ENCODE measurements at places on chromosomes 13 and 19.

DNA sequence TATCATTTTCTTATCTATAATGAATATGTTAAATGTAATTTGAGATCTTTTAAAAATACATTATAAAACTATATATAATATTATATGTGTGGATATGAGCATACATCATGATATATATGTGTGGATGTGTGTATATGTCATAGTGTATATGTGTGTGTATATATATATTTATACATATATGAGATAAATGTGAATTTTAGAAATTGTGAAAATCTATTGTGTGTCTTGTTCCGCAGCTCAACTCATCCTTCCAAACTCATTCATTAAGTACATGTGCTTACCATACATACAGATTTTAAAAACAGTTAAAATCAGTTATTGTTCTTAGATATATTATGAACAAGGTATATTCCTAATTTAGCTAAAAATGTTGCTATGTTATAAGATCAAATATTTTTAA is 435.2 kb upstream of the MIR17HG start:
- no peak for DNase-seq

DNA sequence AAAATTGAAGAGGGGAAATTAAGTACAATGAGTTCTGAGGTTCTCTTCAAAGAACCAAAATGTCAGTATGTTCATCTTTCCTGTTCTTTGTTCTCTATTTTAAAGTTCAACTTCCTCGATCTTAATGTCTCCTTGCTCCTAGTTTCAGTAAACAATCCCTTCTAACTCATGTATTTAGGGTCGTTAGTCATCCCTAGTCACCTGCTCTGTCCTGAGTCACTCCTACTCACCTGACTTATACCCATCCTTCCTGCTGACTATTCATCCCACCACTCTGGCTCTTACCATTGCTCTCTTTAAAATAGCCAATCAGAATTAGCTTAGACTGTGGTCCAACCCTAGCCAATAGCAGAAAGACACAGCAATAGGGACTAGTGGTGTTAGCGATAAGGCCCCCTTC is 24.3 kb downstream of the ZNF90 start:
- no peak for DNase-seq

- no peak for DNase-seq
Observed at GRCh38 chr13:112709825-112710783, 20.3 kb downstream of the ATP11A start.

- DNase-seq, result peak; percentile 40
Observed at GRCh38 chr13:91817250-91817649, 418.8 kb downstream of the GPC5 start.

DNA sequence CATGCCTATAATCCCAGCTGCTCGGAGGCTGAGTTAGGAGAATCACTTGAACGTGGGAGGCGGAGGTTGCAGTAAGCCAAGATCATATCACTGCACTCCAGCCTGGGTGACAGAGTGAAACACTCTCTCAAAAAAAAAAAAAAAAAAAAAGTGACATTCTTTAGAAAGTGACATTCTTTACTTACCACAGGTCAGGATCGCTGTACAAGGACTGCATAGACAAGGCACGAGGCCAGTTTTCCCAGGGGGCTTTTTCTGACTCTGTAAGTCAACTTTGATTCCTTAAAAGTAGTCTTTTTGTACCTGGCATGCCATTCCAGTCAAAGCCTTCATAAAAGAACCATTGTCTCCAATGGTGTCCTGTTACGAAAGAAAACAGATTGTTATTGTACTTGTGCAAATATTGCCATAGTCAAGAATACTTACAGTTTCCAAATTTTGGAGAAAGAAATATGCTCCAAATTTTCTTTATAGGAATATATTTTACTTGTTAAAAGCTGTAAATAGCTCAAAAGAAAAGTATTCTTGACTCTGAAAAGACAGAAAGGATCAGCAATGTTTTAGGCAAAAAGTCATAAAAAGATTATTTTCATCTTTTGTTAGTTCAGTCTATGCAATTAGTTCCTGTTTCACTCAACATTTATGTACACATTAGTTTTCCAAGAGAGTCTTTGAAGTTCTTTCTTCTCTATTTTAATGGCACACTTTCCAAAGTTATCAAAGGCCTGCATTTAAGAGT is 39.3 kb downstream of the CEACAM1 start:
- DNase-seq, result no peak

GRCh38 chr19:45352914-45353796 is 12.6 kb downstream of the KLC3 start:
- no peak for DNase-seq

- DNase-seq, result no peak
Observed at GRCh38 chr19:4370418-4371041, 27.2 kb downstream of the MPND start.

DNA sequence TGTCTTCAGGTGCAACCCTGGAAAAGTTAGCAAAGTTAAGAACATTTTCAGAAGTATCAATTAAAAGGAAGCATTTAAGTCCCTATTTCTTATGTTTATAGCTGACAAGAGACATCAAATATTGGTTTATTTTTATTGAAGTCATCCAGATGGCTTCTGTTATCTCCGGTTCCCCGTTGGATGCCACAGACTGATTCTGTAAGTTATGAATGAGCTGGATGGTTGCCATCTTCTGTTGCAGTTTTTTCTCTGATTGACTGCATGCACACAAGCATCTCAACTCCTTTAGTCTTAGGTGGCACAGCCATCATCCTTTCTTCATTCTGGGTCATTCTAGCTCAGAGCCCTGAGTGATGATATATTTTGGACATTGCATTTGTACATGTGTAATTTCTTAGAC is 10.6 kb upstream of the OXGR1 start:
- DNase-seq, result no peak

DNA sequence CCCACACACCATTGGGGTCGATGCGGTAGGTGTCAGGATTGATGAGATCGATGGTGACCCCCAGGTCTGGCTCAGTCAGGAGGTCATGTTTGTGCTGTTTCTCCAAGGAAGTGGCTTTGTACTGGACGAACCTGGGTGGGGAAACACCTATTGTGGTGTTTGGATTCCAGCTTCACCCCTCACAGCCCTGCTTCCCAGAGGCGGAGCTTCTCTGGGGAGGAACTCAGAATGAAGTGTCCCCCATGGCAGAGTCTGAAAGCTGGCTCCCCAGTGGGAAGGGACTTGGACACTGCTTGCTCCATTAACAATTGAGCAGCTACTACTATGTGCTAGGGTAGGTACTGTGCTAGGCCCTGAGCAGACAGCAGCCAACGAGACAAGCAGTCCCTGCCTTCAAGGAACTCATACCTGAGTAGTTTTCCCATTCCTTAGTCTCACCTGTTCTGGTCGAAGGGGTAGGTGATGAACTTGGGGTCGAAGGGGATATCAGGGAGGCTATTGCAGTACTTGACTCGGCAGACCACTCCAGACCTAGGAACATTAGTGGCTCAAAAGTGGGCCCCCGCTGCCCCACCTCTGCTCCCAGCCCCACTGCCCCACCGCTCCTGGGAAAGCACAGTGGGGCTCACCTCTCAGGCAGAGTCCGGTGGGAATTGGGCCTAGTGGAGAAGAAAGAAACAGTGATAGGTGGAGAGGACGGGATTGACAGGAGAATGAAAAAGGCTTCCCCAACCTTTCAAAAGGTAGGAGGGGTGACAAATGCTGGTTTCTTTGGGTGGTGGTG is 1.1 kb downstream of the PAF1 start:
- no peak for DNase-seq

GRCh38 chr13:32191452-32191998 is 123.6 kb downstream of the ZAR1L start:
- DNase-seq, result no peak

DNA sequence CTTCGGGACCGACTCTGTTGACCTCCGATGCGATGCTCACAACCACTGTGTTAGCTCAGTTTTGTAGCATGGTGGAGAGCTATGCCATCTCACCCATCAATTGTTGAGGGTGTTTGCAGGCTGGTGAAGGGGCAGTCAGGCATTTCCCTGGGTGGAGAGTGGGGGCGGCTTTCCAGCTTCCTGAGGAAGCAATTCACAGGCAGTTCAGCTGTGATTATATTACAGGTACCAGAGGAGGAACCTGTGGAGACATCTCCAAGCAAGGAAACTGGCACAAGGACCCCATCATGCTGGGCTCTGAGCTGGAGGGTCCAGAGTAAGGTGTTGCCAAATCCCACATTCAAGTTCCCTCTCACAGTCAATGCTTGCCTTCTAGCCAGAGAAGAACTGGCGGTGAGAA is 166.0 kb upstream of the ZNF536 start:
- no peak for DNase-seq

DNA sequence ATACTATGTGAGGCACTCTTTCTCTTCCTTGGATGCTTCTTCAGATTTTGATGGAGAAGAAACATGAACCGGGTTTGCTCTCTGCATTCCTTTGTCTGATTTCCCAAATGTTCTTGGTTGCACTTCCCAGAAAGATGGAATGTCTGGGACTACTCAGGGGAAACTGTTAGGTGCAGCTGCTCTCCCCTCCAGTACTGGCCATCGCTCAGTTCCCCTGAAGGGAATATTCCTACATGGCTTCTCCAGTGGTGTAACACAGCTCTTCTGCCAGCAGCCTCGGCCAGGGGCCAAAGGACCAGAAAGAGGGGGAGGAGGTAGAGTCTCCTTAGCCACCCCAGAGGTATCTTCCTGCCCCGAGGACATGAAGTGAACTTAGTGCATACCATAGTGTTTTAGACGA is 33.5 kb upstream of the SPRY2 start:
- no peak for DNase-seq

DNA sequence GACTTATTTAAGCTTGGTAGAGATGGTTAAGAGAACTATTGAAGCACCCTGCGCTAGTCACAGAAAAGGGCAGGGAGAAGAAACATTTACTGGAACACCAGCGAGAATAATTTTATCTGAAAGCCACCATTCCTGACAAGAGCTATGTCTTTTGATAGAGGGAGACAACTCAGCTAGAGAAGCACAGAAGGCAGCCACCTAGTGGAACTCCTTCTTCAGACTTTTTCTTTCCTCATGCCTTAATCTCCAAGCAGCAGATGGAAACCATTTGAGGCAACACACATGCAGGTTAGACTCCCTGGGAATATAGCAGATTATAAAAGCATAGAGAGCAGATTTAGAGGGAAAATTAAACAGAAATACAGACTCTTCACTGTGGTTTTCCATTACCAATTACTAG is 813.4 kb downstream of the SLITRK6 start:
- no peak for DNase-seq

GRCh38 chr13:52878831-52879230 is 30.4 kb upstream of the PCDH8 start:
- DNase-seq, result no peak

- no peak for DNase-seq
Observed at GRCh38 chr19:47094557-47095475, 18.8 kb downstream of the ZC3H4 start.

GRCh38 chr13:72839831-72840426 is 58.0 kb downstream of the PIBF1 start:
- DNase-seq, result peak; percentile 46

- no peak for DNase-seq
Observed at GRCh38 chr13:35909837-35910540, 221.2 kb downstream of the DCLK1 start.

Measured in astrocyte of the spinal cord (primary cell).